ENCODE measurements at places on chromosomes 6 and 20.

DNA sequence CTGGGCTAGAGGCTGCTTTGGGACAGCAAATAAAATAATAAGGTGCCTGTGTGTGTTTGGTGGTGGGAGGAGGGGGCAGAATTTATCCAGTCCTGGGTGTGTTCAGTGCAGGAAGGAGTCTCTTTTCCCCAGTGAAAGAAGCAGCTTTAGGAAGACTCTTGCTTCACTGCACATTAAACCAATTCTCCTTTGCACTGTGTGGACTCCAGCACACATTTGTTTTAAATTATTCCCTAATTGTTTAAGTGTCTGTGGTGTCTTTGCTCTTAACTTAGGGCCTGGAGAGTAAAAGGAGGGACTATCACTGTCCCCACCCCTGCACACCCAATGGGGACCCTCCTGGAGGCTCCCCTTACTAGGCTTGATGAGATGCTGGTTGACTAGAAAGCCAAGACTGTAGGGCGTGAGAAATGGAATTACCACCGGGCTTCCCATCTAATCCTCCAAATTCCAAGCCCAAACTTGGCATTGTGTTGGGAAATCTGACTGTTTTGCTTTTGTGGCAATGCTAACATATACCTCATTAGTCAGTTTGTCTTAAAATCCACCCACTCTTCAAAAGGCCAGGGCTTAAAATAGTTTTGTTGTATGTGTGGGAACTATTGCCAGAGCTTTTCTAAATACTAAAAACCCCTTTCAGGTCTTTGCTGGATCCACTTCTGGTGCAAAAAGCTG is 13.5 kb upstream of the DAAM2 start:
- no peak for DNase-seq

- DNase-seq = no peak
Measured at GRCh38 chr6:41189967-41190366, 11.0 kb downstream of the TREML2 start.

GRCh38 chr20:58619077-58619863 is 31.8 kb upstream of the STX16 start:
- no peak for DNase-seq

DNA sequence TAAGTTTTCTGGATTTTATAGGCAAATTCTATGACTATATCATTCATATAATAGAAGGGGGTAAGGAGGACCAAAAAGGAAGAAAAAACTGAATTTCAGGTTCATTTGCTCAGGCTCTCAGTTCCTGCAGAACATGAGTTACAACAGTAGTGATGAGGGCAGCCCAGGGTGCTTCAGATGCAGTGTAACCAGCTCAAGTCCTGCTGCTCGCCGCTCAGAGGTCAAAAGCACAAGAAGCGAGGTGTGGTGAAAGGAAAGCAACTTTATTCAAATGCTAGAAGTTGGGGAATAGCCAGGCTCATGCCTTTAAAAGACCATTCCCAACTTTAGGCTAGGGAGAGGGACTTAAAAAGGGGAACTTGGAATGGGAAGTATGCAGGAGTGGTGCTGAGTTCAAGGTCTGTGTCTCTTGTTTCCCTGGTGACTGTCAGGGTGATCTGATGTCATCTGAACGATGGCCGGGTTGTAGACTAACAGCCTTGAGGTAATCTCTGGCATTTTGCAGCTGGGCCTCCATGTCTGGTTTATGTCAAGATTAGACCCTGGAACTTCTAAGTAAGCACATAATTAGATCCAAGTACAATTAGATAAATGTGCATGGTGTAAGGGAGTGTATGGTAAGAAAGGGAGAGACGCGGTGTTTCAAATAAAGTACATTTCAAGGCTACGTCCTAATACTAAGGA is 14.5 kb upstream of the SEC63 start:
- DNase-seq = no peak
